CD4-positive, alpha-beta T cell treated with Interferon gamma for 1 hour (primary cell): ENCODE measurements at places on chromosomes 7 and 10.

DNA sequence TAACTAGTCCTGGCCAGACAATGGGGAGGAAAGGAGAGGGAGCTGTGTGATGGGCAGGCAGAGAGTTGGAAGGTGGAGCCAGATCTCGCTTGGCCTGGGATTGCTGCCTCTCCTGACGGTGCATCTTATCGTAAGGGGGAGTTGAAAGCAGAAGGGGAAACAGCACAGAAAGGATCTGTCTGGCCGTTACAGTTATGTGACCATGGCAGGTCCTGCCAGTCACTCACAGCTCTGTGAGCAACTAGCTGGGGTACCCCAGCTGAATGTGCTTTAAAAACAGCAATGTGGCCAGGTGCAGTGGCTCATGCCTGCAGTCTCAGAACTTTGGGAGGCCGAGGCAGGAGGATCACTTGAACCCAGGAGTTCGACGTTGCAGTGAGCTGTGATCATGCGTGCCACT, 8.1 kb downstream of the BLVRA start:
- DNase-seq, result no peak

- no peak for DNase-seq
Measured at GRCh38 chr10:77970869-77971803, 44.6 kb upstream of the DLG5 start.

DNA sequence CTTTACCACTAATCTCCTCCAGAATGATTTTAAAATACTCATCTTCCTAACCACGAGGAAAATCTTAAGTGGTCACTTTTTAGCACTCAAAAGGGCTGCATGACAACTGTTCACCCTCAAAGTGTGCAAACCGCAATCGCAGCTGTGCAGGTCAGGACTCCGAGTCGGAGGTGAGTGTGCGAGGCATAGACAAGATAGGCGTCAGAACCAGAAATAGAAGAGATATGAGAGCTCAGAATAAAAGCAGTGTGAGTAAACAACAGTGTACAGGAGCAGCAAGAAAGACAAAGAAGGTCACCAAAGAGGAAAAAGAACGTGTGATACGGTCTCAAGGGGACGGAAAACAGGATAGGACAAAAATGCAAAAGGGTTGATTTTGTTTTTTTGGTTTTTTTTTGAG, 17.5 kb upstream of the ENO4 start:
- DNase-seq, result no peak

DNA sequence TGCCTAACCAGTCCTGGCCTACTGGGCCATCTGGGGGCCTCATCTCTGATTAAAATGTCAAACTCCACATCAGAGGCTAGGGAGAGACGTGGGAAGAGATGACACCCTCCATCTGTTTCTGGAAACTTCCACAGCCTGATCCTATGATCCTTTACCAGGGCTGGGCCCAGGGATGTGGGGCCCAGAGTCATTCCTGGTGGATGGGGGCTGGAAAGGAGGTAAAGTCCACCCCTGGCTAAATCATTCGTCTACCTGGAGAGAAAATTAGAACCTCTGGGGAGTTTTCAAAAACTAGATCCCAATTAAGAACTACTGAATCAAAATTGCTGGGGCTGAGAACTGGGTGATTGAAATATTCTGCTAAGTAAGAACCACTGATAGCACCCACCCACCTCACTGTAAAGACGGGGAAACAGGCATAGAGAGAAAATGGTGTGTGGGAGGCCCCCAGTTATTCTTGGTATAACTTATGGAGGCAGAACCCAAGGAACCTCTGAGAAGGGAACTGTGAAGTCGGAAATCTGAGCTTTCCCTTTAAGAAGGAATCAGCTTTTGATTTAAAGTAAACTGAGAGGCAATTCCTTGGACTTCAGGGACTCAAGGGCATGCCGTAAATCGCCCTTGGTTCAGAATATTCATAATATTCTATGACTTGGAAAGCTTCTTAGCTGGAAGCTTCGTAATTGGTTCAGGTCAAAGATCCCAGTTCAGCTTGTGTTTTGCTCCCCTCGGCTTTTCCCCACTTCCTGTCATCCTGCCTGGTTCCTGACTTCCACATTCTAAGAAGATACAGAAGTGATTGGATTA, 53.1 kb downstream of the PRKAG2 start:
- DNase-seq, result no peak
